ENCODE measurements at places on chromosomes 13 and 19.

DNA sequence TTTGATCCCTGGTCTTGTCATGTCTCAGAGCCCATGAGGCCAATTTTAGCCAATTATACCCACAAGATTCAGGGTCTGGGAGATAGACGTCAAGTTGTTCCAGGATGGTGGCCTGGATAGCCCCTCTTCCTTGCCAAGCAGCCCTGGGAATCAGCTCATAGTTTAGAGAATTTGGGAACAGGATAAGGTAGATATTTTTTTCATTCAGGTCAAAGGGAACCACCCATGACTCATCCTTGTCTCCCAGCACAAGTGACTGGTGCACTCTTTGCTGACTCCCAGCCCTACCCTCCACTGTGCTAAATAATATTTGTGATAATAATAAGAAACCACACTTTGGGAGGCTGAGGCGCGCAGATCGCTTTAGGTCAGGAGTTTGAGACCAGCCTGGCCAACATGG, 17.1 kb upstream of the S1PR4 start:
- DNase-seq = no peak

DNA sequence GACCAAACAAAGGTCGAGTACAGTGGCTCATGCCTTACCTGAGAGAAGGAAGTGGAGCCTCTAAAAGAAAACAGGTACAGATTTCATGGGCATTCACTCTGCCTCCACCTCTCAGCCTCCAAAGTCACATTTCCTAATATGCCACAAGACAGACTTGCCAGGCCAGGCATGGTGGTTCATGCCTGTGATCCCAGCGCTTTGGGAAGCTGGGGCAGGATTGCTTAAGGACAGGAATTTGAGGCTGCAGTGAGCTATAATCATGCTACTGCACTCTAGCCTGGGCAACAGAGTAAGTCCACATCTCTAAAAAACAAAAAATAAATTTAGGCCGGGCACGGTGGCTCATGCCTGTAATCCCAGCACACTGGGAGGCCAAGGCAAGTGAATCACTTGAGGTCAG, 10.9 kb upstream of the DNMT1 start:
- DNase-seq = no peak

GRCh38 chr13:113884821-113885220, 20.9 kb upstream of the GAS6 start:
- no peak for DNase-seq

DNA sequence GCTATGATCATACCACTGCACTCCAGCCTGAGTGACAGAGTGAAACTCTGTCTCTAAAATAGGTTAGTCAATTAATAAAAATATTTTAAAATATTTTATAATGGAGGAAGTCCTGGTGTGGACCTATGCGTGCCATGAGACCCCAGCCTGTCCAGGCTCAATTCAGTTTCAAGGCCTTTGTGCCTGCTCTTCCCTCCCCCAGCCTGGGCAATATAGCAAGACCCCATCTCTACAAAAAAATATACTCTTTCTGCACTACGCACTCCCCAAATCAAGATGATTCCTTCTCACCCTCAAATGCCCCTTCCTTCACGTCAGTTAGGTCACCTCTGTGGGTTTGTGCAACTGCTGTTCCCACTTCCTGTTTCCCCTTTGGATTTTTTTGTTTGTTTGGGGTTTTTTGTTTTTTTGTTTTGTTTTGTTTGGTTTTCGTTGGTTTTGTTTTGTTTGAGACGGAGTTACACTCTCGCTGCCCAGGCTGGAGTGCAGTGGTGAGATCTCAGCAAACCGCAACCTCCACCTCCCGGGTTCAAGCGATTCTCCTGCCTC, 1.4 kb upstream of the HSH2D start:
- DNase-seq = no peak

DNA sequence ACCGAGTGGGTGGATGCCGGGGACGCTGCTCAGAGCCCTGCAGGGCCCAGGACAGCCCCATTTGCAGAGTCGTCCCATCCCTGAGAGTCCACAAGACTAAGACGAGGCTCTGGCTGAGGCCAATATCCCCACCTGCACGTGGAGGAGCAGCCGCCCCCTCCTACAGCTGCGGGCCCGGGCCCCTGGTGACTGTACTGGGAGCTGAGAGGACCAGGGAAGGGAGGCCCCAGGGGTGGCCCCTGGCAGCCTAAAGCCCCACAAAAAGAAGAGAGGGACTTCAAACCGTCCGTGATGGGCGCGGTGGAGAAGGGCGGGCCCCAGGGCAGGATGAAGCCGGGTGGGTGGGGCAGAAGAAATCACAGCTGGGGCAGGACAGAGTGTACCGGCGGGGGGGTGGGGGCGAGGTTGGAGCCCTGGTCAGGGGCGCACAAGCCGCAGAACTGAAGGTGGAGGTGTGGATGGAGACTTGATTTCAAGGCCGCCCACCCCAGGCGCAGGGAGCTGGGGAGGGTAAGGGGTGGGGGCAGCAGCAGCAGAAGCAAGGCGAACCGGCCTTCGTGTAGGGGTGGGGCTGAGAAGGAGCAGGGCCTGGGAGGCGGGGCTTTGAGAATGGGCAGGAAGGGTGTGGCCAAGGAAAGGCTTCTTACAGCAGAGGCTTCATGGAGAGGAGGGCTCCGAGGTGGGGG, 12.9 kb downstream of the CFD start:
- DNase-seq = peak; percentile 86

DNA sequence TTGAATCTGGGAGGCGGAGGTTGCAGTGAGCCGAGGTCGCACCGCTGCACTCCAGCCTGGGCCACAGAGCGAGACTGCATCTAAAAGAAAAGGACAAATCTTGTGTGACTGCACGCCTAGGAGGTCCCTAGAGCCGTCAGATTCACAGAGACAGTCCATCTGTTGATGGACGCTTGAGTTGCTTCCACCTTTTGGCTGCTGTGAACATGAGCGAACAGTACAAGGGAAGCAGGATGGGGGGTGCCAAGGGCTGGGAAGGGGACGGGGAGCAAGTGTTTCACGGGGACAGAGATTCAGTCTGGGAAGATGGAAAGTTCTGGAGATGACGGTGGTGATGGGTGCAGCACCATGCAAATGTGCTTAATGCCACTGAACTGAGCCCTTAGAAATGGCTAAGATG, 78.7 kb downstream of the GNG7 start:
- DNase-seq = no peak

- no peak for DNase-seq
These were observed 17.6 kb downstream of the RANBP3 start for GRCh38 chr19:5960005-5961001.

GRCh38 chr19:54461210-54461609, 2.4 kb downstream of the LENG9 start:
- DNase-seq = no peak

- no peak for DNase-seq
These were observed 54.5 kb upstream of the TPM4 start for GRCh38 chr19:16021796-16022195.

DNA sequence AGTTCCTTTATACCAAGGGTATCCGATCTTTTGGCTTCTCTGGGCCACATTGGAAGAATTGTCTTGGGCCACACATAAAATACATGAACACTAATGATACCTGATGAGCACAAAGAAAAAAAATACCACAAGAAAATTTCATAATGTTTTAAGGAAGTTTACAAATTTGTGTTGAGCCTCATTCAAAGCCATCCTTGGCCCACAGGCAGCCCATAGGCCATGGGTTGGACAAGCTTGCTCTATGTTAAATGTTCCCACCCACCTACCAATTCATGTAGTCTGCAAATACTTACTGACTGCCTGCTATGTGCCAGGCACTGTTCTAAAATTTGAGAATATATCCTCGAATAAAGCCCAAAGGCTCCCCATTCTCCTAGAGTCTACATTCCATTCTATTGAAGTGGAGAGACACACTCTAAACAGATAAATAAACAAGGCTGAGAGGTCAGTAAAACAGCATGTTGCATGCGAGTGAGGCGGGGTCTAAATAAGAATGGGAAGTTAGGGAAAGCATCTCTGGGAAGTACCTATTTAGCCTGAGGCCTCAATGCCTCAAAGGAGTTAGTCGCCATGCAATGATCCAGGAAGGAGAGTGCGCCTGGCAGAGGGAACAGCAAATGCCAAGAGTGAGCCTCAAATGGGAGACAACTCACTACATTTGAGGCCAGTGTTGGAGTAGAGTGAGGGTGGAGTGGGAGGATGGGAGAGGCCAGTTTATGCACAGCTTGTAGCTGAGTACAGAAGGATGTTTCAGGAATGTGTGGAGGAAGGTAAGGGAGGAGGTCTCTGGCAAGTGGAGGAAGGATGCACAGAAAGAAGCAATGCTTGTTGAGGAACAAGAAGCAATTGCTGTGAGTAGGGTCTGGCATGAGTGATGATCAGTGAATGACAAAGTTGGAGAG, 52.5 kb upstream of the CLDN10 start:
- no peak for DNase-seq

DNA sequence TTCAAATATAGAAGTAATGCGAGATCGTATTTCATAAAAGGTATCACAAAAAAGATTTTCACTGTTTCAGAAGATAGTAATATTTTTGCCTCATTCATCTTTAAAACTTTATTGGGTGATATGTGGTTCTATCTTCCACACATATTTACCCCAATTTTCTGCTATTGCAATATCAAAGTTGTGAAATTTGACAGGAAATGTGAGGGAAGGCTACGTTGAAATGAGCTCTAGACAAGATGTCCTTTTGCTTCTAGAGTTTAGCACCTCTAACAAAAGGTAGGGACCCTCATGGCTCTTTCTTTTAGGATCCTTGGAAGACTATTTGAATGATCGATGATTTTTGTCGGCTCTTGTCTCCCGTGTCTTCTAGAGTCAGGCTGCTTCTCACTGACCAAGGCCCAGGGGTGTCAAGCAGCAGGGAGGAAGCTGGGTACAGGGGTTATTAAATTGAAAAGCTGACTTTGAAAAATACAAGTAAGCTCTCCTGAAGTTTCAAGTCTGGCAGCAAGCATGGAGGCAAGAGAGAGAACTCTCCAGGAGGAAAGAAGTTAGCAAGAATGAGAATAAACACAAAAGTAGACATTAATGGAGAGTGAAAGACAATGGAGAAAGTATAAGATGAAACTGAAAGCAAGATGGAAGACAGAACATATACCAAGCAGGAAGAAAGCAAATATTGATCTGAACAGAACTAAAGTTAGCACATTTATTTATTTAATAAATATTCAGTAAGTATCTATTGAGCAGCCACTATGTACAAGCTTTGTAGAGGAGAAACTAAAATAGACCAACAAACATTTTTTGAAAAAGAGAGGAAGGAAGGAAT, 73.4 kb downstream of the RUBCNL start:
- DNase-seq = no peak

GRCh38 chr19:4043401-4043800, 23.3 kb downstream of the ZBTB7A start:
- no peak for DNase-seq

- DNase-seq = peak; percentile 23
These were observed 50.6 kb downstream of the CELF5 start for GRCh38 chr19:3274942-3275582.

DNA sequence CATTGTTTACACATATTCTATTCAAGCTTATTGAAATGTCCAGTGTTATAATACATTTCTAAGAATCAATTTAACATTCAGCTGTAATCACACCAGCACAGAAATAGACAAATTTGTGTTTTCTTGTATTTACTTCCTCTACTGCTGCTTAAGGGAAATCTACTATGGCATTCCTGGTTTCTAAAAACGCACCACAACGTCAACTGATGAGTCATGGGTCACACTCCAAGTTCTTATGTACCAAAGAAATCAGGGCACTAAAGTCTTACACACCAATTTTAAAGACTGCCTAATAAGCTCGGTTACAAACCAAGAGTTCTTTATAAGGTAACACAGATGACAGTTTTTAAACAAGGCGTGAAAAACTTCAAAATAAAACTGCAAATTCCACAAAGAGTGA, 13.2 kb downstream of the LNX2 start:
- no peak for DNase-seq

GRCh38 chr19:44741258-44741731, 7.2 kb upstream of the BCL3 start:
- no peak for DNase-seq

DNA sequence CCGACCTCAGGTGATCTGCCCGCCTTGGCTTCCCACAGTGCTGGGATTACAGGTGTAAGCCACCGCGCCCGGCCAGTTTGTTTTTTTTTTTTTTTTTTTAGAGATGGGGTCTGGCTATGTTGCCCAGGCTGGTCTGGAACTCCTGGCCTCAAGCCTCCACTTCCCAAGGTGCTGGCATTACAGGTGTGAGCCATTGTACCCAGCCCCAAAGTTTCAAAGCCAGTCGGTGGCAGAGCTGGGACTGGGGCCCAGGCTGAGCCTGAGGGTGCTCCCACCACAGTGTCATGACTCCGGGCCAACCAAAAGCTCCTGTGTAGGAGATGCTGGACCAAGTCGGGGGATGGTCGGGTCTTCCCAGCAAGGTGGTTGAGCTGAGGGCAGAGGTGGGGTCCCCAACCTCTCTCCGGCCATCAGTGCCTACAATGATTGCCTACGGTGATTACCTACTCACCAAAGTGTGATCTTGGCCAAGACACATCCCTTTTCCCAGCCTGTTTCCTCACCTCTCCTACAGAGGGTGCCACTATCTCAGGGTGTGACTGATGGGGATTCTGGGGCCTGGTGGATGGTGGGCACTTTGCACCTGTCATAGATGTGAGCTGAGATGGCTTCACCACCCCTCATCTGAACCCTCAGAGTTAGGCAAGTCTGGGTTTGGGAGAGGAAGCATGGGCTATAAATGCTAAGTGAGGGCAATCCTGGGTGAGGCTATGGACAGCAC, 5.9 kb upstream of the SAMD1 start:
- no peak for DNase-seq

GRCh38 chr13:34570698-34571353, 371.2 kb upstream of the NBEA start:
- no peak for DNase-seq

DNA sequence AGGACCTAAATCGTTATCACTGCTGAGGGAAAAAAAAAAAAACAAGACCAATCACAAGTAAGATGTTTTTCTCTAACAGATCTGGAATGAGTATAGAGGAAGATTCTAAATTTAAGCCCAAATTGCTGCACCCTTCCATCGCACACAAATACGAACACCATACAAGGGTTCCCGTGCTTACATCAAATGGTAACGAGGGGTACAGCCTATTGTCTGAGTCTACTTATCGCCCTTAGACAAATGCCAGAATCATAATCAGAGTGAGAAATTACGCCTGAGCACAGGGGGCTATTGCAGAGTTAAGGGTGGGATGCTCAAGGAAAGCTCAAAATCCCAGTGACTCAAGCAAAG, 603 bp downstream of the ZC3H13 start:
- no peak for DNase-seq

- no peak for DNase-seq
These were observed 1044.4 kb downstream of the UQCRFS1 start for GRCh38 chr19:28168557-28168956.

GRCh38 chr13:54183728-54184127, 1155.1 kb downstream of the OLFM4 start:
- no peak for DNase-seq

GRCh38 chr19:49672131-49672919, 4.7 kb upstream of the PRMT1 start:
- peak; percentile 84 for DNase-seq

- no peak for DNase-seq
These were observed 654 bp downstream of the ZNF579 start for GRCh38 chr19:55579766-55580621.

- no peak for DNase-seq
These were observed 561.0 kb upstream of the KLF12 start for GRCh38 chr13:74695021-74695800.

GRCh38 chr13:19589312-19589711, 28.0 kb upstream of the TPTE2 start:
- DNase-seq = no peak

All from CD4-positive, alpha-beta T cell treated with Interleukin-17A for 4 hours (primary cell).